ENCODE measurements at places on chromosomes 3 and 15.

GRCh38 chr15:97168704-97169475, 791.6 kb upstream of the ARRDC4 start:
- no peak for DNase-seq
- no peaks in the 10 kb centered on the region for H3K36me3 ChIP-seq
- no peaks in the 10 kb centered on the region for H3K4me1 ChIP-seq
- no peak overlapping the region for H3K4me3 ChIP-seq
- H3K27ac ChIP-seq: no peak overlapping the region

GRCh38 chr3:55639896-55640765, 153.0 kb upstream of the WNT5A start:
- no peaks in the 10 kb centered on the region for H3K27me3 ChIP-seq
- H3K4me3 ChIP-seq: no peak overlapping the region
- no peaks in the 10 kb centered on the region for H3K36me3 ChIP-seq
- DNase-seq: no peak

- no peaks in the 10 kb centered on the region for H3K36me3 ChIP-seq
- DNase-seq: no peak
- no peaks in the 10 kb centered on the region for H3K4me1 ChIP-seq
- H3K4me3 ChIP-seq: no peak overlapping the region
- no peak overlapping the region for H3K27ac ChIP-seq
- H3K27me3 ChIP-seq: no peaks in the 10 kb centered on the region
Measured at GRCh38 chr15:29123171-29123570, 146.5 kb downstream of the NSMCE3 start.

GRCh38 chr3:58535531-58536500, 1.2 kb downstream of the ACOX2 start:
- H3K36me3 ChIP-seq: no peaks in the 10 kb centered on the region
- H3K27ac ChIP-seq: no peak overlapping the region
- no peaks in the 10 kb centered on the region for H3K27me3 ChIP-seq
- no peak overlapping the region for H3K4me3 ChIP-seq

GRCh38 chr3:177836671-177837070, 639.4 kb upstream of the TBL1XR1 start:
- no peak for DNase-seq
- no peaks in the 10 kb centered on the region for H3K4me1 ChIP-seq
- no peak overlapping the region for H3K27ac ChIP-seq
- H3K27me3 ChIP-seq: no peaks in the 10 kb centered on the region
- no peaks in the 10 kb centered on the region for H3K36me3 ChIP-seq
- H3K4me3 ChIP-seq: no peak overlapping the region

All from activated CD4-positive, alpha-beta memory T cell treated with anti-CD3 and anti-CD28 coated beads, Interleukin-2, amount 10 ng/mL, durations not matched to agents 7 days and 5 days (primary cell).